ENCODE measurements at places on chromosomes 4 and X.

- DNase-seq: no peak
These were observed 10.1 kb downstream of the SORCS2 start for GRCh38 chr4:7202411-7202810.

GRCh38 chr4:105933083-105933482 lies 37.8 kb downstream of the NPNT start:
- no peak for DNase-seq

GRCh38 chr4:99205153-99205979 lies 13.7 kb downstream of the ADH6 start:
- DNase-seq: no peak

- no peak for DNase-seq
These were observed 48.3 kb upstream of the MAN2B2 start for GRCh38 chr4:6526671-6527091.

DNA sequence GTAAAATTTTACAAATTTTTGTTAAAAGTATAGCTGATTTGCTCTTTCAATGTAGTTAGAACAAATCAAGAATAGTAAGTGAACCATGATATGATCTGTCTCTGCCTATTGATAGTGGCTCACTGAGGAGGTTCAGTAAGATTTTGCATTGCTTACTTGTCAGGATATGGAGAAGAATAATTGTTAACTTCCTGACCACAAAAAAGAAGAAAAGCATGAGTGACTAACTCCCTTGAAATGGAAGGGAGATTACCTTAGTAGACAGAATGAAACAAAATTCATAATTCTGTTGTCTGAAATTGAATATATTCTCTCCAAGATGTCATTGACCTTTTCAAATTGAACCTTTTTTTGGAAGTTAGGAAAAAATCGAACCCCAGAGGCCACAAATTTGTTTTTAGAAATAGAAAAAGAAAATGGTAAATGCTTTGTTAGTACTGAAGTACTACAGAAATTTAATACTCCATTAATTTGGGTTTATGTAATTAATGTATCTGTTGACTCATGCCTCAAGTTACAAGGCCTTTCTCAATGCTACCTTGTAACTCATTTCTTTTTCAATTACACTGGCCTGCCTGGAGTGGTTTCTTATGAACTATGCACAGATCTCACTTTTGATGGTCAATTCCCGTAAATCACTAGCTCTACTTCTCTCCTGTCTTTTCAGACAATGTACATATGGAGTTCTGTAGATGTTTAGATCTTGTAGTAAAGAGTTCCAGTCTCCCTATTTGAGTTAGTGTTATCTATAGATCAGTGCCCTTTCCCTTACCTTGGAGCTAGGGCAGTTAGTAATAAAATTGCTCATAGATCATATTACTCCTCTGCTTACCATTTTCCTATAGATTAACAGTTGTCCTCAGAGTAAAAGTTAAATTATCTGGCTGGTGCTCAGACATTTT lies 139.3 kb downstream of the TLL1 start:
- DNase-seq: no peak

GRCh38 chr4:139556071-139556723 lies at the start of gene SETD7:
Gene SETD7 (minus strand): TSS chr4:139556219. CDS start chr4:139556137, 82 bp downstream.
- no peak for DNase-seq

DNA sequence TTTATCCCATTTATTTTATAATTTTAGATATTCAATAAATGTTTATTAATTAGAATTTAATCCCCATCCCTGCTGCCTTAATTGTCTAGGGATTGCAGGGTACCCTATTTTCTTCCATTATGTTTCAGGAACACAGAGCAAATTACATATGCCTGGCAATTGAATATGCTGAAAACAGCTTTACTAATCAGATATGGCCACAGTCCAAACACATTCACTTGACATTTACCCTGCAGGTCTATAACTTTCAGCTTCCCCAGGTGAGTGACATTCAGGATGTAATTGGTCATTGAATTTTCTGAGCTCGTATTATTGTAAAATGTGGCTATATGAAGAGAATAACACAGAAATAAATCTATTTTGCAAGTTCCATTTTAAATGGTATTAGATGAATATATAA lies 218.7 kb upstream of the NDST4 start:
- DNase-seq: no peak

DNA sequence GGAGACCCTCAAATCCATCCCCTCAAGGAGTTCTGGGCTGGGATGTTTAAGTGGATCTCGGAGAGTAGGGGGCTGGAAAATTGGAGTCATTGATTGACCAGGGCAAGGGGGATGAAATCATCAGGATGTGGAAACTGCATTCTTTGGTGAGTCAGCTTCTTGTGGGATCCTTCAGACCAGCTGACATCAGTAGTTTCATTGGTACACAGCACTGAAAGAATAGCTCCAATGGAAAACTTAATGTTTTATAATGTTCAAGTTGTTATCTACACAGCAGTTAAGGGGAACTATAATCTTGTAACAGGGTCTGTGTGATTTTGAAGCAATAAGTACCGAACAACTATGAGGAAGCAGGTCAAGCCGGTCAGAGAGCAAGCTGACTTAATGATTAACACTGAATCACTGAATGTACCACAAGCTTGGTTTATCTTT lies 506.1 kb downstream of the RPA4 start:
- DNase-seq: no peak

GRCh38 chrX:16788477-16788876 lies 2.2 kb downstream of the TXLNG start:
- no peak for DNase-seq

DNA sequence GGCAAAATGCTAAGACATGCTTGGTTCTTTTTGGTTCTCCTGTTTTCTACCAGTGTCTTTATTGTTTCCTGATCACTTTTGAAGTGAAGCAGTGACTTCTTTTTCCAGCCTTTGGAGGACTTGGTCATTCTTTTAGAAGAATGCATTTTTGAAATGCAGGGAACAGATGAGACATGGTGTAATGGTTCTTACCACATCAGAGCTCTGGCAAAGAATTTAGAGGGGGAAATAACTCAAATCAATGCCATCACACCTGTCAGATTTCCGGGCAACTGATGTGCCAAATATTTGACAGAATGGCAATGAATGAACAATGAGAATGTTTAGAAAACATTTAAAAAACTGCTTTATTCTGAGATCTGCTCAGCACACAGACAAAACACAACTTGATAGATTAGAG lies 519.6 kb downstream of the IQCM start:
- no peak for DNase-seq

All from SHP77 (cell line).